ENCODE measurements at places on chromosomes 1 and 21. TPM values are rescaled to one million over a fixed set of nuclear protein-coding genes. Genes with fewer than 3 reads are reported as not detected.

GRCh38 chr1:208851366-208851765 lies 607.2 kb upstream of the PLXNA2 start:
- DNase-seq = no peak

DNA sequence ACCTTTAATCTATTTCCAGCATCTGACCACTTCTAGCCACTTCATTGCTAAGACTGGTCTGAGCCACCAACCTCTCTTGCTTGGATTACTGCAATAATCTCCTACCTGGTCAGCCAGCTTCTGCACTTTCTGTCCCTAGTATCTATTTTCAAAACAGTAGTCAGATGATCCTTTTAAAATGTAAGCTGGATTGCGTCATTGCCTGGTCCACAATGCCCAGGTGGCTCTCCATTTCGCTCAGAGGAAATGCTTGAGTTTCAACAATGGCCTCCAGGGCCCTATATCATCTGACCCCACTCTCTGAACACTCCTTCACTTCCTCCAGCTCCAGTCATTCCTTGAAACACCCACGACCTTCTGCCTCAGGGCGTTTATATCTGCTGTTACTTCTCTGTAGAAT lies 2.3 kb downstream of the FYB2 start:
- no peak for DNase-seq

- DNase-seq = peak; percentile 24
These were observed 20.9 kb upstream of the MAN1A2 start for GRCh38 chr1:117346206-117346928.

DNA sequence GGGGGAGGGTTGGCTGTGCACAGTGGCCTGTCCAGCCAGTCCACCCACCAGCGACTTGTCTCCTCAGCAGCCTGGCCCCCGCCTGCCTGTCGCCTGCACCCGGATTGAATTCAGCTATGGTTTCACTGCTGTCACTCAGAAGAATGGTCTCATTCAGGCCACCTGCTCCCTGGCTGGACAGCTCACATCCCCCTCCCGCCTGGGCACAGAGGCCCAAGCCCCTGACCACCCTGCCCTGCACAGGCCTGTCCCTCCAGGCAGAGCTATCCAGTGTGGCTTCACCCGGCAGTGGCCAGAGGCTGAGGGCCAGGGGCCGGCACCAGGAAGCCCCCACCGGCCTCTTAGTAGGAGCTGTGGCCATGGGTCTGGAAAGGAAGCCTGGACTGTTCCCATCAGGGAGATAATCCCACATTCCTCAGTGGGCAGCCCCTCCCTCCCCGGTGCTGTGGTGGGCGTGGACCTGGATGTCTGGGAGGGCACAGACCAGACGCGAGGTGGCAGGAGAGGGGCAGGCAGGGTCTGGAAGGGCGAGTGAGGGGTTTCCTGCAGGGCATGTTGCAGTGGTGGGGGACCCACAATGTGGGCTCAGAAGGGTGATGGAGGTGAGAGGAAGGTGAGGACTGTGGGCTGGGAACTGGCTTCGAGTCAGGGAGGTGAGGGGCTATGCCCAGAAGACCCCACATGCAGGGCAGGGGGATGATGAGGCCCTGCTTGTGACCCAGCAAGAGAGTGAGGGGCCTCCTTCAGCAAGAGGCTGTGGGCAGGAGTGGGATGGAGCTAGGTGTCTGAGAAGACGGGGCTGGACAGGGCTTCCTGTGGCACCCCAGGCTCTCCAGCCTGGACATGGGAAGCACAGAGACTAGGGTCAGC lies 30.4 kb downstream of the WNT9A start:
- no peak for DNase-seq

DNA sequence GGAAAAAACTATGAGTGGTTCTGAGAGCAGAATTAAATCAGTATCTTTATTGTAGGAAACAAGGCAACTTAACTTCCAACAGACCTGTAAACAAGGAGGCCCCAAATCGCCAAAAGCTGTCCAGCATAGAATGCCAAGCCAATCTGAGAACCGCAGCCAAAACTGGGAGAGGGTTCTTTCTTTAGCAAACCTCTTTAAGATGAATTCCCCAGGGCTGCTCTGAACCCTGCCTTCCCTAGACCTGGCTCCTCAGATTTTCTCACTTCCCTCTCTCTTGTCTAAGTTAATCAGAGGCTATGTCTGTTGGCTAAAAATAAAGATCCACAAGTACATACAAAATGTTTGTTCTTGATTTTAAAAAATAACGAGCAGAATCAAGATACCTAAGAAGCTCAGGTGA lies 141.4 kb downstream of the SMYD3 start:
- no peak for DNase-seq

DNA sequence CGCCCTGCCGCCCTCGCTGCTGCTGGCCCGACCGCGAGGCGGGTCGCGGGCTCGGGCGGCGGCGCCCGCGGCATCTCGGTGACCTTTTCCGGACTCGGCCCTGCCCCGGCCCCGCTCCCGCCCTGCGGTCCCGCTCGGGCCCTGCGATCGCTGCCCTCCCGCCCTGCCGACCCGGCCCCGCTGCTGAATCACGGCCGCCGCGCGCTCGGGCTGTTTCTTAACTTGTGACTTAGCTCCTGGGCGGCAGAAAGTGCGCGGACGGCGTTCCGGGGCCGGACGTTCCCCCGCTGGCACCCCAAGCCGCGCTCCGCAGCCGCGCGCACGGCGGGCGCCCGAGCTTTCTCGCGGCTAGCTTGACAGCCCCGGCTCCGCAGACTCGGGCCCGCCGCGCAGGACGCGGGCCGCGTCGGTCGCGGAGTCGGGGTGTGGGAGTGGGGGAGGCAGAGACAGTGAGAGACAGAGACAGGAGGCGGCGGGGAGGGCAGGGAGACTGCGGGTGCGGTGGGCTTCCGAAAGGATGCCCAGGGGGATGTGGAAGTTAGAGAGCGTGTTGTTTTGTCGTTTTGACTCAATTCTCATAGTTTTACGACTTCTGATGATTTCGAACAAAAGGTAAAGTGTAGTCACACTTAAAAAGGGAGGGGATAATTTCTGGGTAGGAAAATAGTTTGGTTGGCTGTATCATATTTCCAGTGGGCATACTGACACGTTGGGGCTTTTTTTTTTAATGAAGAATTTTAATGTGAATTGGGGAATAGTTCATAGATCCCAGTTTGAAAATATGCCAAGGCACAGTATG lies 49.8 kb downstream of the PRDM2 start:
- DNase-seq = peak; percentile 49

ZNF593OS gene
- total RNA-seq = not detected

RIMS3 gene
- total RNA-seq = 0.33 TPM

HOOK1 gene
- under 0.01 TPM for total RNA-seq
